ENCODE measurements at places on chromosomes 1 and 21.

GRCh38 chr1:58785442-58786058 is 1.7 kb upstream of the JUN start:
- peak; percentile 88 for DNase-seq

DNA sequence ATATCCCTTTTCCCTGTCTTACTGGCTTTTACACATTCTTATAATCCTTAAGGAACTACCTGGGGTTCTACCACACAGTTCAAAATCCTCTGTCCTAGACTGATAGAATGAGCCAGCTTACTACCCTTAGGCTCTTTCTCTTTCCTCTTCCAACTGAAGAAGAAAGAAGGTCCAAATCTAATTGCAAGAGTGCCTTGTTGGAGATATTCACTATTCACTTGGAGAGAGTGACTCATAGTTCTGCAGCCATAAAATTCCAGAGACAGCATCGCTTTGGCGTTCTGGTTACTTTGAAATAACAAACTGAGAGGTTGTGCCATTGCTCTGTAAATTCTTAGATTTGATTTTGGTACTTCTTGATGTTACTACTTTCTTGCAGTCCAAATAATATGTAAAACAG is 4.2 kb downstream of the CADM3 start:
- no peak for DNase-seq

GRCh38 chr1:30058970-30059369 is 664.4 kb downstream of the MATN1 start:
- DNase-seq, result no peak

DNA sequence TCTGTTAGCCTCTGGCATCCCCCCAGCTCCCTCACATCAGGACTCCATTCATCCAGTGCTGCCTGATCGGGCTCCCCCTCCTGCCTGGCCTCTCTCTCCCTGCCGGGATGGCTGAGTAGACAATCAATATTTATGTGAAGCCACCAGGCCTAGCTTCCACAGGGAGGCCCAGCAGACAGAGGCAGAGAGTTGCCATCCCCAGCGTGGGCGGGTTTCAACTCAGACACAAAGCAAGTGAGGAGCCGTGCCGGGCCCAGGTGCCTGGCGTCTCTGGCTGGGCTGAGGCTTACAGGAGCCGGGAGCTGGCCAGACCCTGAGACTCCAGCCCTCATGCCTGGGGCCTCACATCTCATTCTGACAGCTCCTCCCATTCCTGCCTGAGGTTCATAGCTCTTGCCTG is 34.5 kb upstream of the ATP2B4 start:
- no peak for DNase-seq

GRCh38 chr1:162010175-162010506 is 13.5 kb downstream of the OLFML2B start:
- DNase-seq, result no peak

- no peak for DNase-seq
Observed at GRCh38 chr1:9022773-9023172, 3.5 kb downstream of the SLC2A7 start.

DNA sequence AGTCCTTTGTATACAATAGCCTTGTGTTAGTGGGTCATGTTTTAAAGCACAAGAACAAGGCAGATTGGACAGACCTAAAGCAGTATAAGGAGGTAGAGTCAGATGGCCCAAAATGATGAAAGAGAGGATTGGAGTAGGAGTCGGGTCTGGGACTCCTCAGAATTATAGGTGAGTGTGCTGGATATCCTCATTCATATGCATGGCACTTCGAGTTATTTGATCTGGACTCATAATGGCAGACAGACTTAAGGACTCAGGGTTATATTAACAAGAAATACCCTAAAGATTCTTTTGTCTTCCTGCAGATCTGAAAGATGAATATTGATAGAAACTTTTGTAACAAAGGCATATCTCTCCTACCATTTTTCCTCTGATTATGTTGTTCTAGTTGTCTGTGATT is 92.7 kb downstream of the GABPA start:
- no peak for DNase-seq

- DNase-seq, result peak; percentile 60
Observed at GRCh38 chr1:182990413-182991144, 32.6 kb upstream of the LAMC1 start.

- DNase-seq, result no peak
Observed at GRCh38 chr1:33984906-33985565, 121.2 kb downstream of the HMGB4 start.

DNA sequence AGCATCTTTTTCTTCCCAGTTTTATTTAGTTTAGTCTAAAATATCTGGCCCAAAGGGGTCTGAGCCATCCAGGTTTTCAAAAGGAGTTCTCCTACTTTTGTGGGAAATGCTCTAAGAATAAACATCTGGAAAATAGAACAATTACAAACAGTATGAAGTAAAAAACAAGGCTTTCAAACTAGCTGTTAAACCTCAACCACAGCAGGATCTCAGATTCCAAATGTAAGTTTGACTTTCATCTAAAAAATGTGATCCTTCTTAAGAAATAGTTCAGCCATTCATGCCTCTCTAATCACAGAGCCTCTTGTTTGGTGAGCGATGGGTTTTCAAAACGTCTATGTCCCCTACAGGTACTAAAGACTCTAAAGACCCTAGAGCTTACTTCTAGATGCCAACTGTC is 413.5 kb downstream of the DUSP10 start:
- no peak for DNase-seq

DNA sequence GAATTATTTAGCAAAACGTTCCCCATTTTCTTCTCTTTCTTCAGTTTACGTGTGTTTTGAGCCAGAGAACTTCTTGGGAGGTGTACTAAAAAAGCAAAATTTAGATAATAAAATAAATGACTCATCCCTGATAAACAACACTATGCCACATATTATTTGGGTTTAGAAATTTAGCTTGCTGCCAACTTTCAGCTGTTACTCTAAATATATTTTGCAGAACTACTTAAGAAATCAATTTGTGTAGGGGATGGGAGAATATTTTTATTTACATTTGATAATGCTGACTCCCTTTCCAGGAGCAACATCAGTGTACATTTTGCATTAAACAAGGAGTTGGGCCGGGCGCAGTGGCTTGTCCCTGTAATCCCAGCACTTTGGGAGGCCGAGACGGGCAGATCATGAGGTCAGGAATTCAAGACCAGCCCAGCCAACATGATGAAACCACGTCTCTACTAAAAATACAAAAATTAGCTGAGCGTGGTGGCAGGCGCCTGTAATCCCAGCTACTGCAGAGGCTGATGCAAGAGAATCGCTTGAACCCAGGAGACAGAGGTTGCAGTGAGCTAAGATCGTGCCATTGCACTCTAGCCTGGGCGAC is 151.4 kb upstream of the ZRANB2 start:
- no peak for DNase-seq

- no peak for DNase-seq
Observed at GRCh38 chr1:174828264-174828663, 171.5 kb upstream of the CACYBP start.

DNA sequence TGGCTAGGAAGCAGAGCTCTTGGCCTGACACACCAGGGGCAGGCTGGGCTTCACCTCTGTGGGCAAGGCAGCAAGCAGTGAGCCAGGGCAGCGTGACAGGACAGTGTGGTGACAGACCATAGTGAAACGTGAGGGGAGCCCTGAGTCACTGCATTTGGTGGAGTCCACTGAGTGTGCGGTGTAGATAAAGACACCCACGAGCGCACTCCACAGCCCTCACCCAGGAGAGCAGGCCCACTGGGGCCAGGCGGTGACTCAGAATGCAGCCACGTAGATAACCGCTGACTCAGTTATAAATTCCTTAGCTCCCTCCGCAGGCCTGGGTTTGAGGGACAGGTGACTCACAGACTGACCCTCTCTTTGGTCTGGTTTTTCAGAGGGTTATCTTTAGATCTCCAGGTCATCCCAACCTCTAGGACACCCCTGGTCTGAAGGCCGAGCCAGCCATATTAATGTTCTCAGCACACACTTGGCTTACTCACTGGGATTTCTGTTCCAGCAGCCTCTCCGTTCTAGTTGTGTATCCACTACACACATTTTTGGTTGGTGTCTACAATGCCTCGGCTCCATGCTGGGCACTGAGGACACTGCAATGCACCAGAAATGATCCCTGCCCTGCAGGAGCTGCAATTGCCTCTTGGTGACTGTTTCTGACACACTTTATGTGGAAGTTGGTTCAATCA is 90.2 kb upstream of the TSPAN2 start:
- DNase-seq, result no peak

DNA sequence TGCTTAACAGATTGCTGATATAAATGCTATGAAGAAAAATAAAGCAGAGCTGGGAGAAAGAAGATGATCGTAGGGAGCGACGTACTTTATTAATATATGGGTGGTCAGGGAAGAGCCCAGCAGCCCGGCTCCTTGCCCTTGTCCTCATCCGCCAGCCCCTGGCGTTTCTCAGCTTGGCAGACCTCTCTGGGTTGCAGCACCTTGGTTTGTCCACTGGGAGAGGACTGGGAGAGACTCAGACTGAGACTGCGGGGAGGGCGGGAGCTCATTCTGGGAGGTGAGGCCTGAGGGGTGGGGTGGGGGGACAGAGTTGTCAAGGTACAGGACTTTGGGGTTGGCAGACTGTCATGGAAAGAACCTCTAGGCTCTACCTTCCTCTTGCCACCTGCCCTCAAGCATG is 3.3 kb upstream of the S100A3 start:
- DNase-seq, result peak; percentile 34

GRCh38 chr1:29197993-29198392 is 16.3 kb upstream of the SRSF4 start:
- no peak for DNase-seq

GRCh38 chr21:35625576-35625975 is 434.8 kb downstream of the SETD4 start:
- no peak for DNase-seq

DNA sequence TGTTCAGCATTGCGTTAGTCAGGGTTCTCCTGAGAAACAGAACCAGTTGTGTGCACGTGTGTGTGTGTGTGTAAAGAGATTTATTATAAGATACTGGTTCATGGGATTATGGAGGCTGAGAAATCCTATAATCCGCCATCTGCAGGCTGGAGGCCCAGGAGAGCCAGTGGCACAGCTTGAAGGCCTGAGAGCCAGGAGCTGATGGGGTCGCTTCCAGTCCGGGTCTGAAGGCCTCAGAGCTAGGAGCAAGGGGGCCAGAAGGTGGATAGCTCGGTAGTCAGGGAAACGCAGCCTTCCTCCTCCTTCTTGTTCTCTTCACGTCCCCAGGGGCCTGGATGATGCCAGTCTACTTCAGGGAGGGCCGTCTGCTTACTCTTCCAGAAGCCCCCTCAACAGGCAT is 37.7 kb downstream of the FAAP20 start:
- no peak for DNase-seq

GRCh38 chr1:114263343-114263742 is 109.7 kb upstream of the SYT6 start:
- no peak for DNase-seq

DNA sequence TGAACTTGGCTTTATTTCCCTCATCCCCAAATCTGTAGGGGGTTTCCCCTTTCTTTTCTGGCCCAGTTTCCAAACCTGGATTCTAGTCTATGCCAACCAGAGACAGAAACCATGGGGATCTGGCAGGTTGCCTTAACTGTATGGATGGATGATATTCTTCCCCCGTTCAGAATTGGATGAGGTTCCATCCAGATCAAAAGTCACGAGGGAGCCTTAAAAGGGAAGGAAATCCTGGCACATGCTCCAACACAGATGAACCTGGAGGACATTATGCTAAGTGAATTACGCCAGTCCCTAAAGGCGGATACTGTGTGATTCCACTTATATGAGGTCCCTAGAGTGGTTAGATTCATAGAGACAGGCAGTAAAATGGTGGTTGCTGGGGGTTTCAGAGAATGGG is 124.4 kb downstream of the HUNK start:
- DNase-seq, result no peak

DNA sequence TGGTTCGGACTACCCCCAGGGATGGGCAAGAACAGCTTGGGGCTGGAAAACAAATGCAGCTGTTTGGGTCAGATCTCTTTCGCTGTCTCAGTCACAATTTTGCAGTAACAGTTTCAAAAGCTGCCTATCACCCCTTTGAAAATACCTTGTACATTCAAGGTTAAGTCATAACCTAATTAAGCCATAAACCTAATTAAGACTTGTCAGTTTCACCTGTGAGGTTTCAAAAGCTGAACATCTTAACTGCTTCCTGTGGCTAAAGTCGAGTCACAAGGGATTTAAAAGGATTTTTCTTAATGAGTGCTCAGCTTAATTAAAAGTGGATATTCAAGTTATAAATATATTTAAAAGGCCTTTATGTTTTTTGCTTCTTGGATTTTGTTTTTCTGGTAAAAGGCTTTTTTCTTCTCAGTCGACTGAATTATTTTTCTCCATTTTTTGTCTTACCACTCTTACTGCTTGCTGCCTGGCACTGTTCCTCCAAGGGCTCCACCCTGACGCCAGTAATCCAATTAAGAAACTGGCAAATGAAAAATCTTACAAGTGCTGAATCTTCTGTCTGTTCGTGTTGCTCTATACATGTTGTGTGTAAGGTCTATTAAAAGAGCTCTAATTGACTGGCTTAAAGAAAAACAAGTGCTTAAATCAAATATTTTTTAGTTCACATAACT is 31.3 kb downstream of the CBR1 start:
- no peak for DNase-seq

GRCh38 chr1:66003690-66004089 is 211.0 kb downstream of the PDE4B start:
- DNase-seq, result no peak

GRCh38 chr1:11856698-11857097 is 2.0 kb downstream of the NPPB start:
- DNase-seq, result no peak

DNA sequence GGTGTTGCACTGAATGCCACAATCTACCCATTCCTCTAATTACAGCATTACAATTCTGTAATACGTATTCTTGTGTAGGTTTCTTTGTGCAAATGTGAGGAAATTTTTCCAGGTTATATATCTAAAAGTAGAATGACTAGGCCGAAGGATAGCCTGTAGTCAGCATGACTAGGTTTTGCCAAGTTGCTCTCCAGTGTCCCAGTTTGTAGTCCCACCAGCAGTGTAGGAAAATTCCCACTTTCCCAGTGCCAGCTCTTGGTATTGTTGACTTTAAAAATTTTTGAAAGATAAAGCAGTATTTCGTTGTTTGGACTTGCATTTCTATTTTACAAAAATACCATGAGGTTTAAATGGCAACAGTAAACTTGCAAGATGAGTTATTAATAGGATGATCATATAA is 3.0 kb downstream of the PARK7 start:
- no peak for DNase-seq

- no peak for DNase-seq
Observed at GRCh38 chr1:182610606-182611194, 6.5 kb upstream of the RGS16 start.

GRCh38 chr1:203593723-203594122 is 32.9 kb upstream of the ATP2B4 start:
- DNase-seq, result no peak

DNA sequence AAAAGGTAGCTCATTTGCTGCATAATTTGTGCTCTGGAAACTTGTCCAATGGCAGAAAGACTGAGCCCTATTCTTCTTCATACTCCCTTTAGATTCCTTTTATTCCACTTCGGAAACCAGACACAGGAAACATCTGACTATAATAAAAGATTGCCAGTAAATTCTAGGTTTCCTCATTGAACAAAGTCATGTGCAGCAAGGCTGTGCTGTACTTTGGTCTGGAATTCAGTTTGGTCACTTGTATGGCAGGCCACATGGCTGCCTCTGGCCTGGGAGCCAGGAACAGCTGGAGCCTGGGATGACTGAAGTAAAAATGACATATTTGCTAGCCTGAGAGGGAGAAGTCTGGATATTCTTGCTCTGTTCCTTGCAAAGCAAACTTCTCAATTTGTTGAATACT is 79.6 kb downstream of the ST3GAL3 start:
- no peak for DNase-seq

All from posterior vena cava (tissue), 2 donors.